NCI-H82 (cell line): ENCODE measurements at places on chromosomes 2 and 18.

- peak; percentile 38 for DNase-seq
Measured at GRCh38 chr2:53252115-53252514, 515.5 kb upstream of the CHAC2 start.

DNA sequence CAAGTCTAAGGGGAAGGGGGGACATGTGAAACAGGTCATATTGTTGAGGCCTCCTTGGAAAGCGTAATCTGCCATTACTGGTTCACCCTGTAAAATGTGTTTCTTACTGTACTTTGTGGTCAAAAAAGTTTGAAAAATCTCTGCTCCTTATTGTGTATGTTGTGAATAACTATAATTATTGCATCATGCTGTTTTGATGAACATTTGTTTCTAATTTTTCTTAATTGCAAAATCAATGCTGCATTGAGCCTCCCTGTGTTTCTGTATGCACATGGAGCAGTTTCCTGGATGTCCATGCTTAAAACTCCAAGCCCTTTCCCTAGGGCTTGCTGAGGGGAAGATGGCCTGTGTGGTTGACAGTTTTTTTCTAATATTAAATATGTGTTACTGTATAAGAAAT lies 158.6 kb downstream of the RNF144A start:
- no peak for DNase-seq

- DNase-seq, result peak; percentile 25
Measured at GRCh38 chr18:11761553-11761952, 72.5 kb downstream of the GNAL start.

GRCh38 chr2:176104316-176105077 lies 2.6 kb upstream of the HOXD11 start:
- DNase-seq, result peak; percentile 47

DNA sequence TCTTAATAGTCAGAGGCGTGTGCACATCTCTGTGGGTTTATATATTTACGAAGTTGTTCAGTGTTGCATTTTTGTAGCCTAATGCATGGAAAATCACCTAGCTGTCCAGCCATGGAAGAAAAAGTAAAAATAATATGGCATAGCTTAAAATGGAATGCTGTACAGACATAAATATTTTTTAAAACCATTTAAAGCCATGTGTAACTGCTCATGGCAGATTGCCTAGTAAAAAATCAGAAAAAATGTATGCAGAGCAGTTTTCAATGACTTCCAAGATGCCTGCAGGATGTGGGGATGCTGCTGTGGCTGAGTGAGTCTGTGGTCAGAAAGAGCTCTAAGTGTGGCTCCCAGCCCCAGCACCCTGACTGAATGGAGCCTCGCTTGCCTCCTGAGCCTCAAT lies 64.8 kb upstream of the ALKAL2 start:
- DNase-seq, result no peak

DNA sequence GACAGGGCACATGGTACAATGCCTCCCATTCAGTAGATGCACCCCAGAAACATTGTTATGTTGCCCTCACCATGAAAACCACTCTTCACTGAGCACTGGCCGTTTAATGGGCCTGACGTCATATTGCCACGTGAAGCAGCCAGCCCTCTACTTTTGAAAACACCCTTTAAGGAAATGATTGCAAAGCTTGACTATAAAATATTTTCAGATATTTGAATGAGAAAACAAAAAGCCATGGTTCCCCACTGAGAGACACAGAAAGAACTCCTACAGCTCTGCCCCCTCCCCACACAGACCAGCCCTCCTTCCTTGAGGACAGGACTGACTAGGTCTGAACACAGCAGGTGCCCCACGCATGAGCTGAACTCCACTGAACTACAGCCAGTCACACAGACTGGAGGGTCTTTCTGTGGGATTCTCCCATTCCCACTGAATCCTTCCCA lies 349.1 kb downstream of the ANAPC1 start:
- DNase-seq, result no peak

DNA sequence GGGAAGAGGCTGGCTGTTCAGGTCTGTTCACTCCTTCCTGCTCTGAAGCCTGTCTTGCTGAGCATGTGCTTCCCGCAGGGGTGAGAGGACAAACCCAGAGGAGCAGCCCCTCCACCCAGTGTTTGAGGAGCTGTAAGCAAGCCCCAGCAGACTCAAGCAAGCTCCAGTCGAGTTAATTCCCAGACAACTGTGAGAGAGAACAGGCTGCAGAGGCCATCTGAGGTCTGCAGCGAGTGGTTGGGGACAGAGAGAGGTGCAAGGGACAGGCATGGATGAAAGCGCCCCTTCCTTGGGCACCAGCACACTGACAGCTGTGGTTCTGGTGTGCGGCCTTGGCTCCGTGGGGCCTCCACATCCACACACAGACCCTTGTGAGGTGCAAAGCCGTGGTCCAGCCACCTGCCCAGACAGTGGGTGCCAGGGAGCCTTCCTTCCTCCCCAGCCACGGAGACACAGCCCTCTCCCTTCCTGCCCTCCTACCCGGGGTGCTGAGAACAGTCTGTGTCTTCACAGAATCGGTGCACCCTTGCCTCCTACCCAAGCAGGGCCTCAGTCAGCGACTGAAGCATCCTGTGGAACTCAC lies 36.2 kb downstream of the MAL start:
- no peak for DNase-seq

GRCh38 chr2:144430722-144431391 lies 89.1 kb downstream of the ZEB2 start:
- peak; percentile 8 for DNase-seq

- no peak for DNase-seq
Measured at GRCh38 chr18:53322163-53322562, 902.3 kb downstream of the MBD2 start.

DNA sequence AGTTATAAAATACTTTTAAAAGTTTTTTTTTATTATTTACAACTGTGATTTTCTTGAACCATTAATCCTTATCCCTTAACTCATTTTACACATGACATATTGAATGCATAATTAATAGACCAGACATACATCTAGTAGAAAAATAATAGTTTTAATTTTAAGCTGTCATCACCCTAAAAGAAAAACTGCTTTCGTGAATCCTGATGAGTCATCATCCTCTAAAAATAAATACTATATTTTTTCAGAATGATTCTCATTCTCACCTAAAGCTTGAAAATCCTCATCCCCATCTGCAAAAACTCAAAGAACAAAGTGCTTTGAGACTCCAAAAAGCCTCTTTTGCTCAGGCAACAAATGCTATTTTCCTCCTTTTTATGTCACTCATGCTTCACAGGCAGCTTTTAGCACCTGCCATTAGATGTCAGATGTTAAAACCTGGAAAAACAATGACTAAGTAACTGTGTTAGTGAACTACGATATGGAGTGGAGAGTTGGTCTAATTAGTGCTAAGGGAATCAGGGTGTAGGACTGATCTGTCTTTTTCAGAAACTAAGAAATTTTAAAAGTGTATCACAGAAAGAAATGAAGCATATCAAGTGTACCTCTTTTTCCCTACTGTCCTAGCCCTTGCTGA lies 297.6 kb downstream of the TMX3 start:
- no peak for DNase-seq
